Central memory CD4-positive, alpha-beta T cell (primary cell): ENCODE measurements at places on chromosomes 13 and 19.
A peak's percentile ranks its signal among the peaks of the same experiment; 100 is the strongest.

DNA sequence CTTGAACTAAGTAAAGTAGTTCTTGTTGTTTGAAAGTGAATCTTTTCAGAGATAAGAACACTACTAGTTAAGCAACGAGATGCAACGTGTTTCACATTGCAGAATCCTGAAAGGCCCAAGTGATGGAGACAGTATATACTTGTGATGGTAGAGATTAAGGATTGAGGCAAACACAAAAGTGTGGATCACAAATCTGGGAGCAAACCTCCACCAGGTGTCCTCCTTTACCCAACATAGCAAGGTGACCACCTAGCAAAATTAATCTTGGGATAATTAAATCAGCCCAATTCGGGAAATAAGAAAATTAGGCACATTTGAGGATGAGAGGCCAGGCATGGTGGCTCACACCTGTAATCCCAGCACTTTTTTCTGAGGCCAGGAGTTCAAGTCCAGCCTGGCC lies 563.9 kb downstream of the DACH1 start:
- DNase-seq: no peak

GRCh38 chr19:31515931-31516330 lies 166.7 kb upstream of the TSHZ3 start:
- no peak for DNase-seq

- peak; percentile 23 for DNase-seq
Measured at GRCh38 chr19:29263305-29264135, 50.6 kb upstream of the UQCRFS1 start.

DNA sequence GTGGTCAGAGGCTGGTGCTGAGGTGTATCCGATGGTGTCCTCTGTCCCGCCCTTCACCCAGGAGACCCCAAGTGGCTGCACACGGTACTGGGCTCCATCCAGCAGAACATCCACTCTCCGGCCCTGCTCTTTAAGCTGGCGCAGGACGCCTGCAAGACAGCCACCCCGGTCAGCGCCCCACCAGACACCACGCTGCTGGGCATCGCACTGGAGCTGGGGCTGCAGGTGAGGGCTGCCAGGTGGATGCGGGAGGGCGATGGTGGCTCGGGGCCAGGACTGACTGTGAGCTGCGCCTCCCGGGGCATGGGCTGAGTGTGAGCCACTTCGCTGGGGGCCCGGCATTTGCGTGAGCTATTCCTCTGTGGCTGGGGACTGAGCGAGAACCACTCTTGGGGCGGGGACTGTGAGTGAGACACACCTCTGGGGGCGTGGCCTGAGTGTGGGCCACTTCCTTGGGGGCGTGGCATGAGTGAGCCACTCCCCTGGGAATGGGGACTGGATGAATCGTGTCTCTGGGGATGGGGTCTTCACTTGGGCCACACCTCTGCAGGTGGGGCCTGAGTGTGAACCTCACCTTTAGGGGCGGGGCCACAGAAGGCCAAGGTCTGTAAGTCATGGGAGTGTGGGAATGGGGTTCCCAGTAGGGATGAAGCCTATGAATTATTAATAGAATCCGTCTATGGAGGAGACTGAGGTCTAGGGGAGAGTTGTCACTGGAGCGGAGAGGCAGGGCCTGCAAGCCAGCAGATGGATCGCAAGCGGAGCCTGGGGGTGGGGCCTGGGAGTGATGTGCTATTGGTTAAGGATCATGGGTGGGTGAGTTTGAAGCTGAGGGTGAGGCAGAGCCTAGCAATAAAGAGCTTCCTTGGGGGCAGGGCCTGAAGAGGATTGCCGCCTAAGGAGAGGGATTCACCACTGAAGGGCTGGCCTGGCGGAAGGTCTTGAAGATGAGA lies 30.5 kb downstream of the ZSWIM4 start:
- no peak for DNase-seq

DNA sequence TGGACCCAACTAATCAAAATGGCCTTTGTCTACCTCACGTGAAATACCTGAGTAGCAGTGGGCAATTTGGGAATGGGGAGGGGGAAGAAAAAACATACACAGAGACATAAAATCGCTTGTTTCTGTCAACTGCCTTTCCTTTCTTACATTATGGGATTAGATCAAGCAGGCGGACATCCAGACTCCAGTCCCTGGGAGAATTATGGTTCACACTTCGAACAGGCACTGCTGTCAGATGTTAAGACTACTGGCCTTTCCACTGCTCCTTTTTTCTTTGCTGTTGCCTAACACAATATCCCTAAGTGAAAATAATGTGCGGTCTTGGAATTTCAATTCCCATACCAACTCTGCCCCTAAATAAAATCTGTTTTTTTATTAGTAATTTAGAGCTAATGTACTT lies 1719.7 kb upstream of the SLC10A2 start:
- no peak for DNase-seq

GRCh38 chr13:108313382-108313781 lies 43.9 kb downstream of the TNFSF13B start:
- DNase-seq: no peak

DNA sequence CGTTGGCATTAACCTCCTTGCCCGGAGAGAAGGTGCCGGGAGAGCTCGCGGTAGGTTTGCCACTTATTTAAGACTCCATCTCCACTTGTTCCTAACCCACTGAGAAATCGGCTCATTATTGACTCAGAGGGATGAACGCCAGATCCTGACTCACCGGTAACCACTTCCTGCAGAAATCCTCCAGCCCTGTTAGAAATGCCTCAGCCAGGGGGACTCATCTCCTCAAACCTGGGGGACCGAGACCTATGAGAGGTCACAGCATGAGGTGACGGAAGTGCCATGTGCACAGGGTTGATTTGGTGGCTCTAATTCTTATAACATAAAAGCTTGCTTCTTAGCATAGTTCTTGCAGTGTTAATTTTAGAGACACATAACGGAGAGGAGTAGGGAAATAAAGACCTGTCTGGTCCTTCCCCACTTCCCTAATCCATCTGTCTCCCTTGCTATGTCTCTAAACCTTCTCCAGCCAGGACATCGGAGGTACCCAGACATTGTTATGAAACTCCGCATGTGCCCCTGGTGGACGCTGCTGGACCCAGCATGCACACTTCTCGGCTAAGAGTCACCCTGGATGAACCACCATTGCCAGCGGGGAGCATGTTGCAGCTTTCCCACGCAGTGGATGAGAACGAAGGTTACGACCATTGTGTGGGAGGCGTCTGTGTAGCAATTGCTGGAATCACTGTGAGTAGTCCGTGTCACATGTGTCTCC lies 158.9 kb downstream of the EFNB2 start:
- no peak for DNase-seq

- no peak for DNase-seq
Measured at GRCh38 chr13:42821437-42821836, 40.1 kb downstream of the FAM216B start.

DNA sequence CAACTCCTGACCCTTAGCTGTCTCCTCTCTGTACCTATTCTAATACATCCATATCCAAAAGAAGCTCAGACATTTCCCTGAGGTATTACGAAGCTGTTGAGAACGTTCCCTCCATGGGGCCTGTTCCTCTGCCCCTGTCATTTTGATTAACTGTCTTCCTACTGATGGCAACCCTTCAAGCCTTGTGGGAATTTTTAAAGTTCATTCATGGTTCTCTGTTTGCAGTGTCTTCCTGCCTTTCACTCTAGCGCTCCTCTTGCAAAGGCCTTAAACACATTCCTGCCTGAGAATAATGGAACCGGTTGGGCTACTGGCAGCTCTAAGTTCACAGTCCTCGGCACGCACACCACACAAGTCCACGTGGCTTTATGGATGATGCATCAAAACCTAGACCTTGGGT lies 66.1 kb downstream of the LHFPL6 start:
- no peak for DNase-seq

DNA sequence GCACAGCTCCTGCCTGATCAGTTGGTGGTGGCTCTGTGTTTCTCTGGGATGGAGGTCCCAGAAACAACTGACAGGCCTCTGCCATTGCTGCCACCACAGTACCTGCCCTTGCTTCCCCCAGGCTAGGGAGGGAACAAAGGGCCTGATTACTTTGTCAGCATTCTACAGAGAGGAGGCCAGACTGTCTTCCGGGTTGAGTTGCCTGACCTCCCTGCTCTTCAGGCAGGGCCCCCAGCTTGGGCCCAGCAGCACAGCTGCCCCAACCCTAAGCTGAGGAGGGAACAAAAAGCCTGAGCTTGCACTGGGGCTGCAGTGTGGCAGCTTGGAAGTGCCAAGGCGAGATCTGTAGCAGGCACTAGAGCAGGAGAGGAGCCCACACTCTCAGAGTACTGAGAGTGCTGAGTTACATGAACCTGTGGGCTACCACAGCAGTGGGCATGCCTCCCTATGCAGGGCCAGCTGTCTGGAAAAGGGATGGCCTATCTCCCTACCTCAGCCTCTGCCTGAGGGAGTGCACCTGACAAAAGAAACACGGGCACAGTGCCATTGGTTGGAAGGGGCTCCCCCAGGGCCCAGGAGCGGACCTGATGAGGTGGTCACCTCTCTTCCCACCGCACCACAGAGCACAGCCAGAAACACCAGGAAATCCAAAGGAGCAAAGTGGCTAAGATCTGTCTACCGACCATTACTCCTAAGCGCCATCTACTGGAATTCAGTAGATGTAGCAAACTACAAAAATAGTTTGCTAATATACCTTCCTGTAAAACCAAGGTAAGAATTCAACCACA lies 24.4 kb downstream of the SLC25A15 start:
- DNase-seq: peak; percentile 15

DNA sequence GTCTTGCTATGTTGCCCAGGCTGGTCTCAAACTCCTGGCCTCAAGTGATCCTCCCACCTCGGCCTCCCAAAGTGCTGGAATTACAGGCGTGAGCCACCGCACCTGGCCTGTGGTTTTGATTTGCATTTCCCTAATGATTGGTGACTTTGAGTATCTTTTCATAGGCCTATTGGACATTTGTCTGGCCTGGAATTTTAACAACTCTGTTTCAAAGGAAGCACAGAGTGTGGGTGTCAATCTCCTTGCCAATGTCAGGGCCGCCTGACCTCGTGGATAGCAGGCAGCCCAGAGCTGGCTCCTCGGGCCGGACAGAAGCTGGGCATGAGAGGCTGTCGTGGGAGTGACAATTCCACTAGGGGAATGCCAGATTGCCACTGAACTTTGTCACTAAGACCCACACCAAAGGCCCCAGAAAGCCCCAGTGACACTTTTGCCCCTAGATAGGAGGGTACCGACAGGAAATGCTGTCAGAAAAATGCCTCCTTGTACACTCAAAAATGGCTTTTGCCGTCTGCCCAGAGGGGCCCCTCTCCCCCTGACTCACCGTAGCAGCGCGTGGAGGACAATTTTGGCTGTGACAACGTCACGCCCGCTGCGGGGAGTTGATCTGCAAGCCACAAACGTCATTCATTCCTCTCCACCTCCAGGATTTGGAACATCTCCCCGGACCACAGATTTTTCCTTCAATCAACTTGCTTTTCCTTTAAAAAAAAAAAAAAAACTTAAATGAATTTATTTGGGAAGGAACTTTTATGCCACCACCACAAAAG lies 11.7 kb upstream of the ADGRE5 start:
- DNase-seq: peak; percentile 90

- no peak for DNase-seq
Measured at GRCh38 chr13:51861723-51862300, at the start of gene CCDC70. Gene CCDC70, plus strand, starts transcription at chr13:51861969. Its CDS starts 3,443 bp downstream, at chr13:51865412.

- no peak for DNase-seq
Measured at GRCh38 chr13:47628666-47629065, 372.4 kb downstream of the SUCLA2 start.

DNA sequence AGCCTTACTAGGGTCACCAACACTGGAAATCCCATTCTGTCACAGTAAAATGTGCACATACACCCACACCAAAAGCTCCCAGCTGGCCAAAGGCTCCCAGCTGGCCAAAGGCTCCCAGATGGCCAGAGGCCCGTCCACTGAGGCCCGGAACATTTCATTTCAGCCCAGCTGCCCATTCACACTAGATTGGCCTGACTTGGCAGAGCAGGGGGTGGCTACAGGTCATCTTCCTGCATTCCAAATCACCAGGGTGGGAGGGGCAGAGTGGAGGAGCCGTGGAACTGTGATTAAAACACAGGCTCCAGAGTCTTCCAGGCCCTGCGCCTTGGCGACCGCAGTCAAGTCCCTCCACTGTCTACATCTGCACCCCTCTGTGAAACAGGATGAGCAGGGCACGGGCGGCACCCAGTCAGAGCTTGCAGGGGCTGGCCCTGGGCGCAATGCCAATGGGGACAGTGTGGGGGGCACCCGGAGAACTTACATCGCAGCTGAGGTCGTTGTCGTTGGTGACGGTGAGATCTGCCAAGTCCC lies 10.1 kb upstream of the PRKD2 start:
- DNase-seq: no peak

DNA sequence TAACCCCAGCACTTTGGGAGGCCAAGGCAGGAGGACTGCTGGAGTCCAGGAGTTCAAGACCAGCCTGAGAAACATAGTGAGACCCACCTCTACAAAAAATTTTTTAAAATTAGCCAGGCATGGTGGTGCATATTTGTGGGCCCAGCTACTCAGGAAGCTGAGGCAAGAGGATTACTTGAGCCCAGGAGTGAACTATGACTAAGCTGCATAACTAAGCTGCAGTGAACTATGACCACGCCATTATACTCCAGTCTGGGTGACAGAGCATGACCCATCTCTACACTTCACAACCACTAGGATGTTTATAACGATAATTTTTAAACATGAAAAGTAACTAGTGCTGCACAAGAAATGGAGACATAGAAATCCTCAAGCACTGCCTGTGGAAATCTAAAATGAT lies 352.7 kb upstream of the SGCG start:
- DNase-seq: no peak

DNA sequence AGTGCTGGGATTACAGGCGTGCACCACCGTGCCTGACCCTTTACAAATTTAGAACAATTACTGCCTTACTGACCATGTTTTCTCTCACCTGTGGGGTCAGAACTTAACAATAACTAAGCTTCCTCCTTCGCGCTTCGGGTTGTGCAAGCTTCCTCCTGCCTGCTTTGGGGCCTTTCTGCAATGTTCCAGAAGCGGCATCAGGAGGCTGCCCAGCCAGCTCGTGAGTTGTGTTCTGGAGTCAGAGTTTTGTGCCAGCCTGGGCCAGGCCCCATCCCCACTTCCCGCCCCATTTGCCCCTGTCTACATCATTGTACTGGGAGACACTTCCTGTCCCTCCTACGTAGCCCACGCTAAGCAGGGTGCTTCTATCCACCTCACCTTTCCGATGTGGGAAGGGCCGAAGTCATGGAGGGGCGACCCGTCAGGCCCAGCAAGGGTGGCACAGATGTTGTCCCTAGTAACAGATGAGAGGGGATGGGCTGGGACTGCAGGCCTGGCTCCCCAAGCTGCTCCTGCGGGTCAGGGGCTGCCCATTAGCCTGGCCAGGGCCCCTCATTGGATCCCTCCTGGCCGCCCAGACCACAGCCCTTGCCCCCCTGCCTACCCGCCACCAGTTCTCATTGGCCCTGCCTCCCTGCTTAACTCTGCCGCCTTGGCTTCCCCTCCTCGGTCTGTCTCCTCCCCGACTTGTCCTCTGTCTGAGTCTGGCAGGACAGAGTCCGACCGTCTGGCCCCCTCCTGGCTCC lies 13.4 kb downstream of the UHRF1 start:
- no peak for DNase-seq

DNA sequence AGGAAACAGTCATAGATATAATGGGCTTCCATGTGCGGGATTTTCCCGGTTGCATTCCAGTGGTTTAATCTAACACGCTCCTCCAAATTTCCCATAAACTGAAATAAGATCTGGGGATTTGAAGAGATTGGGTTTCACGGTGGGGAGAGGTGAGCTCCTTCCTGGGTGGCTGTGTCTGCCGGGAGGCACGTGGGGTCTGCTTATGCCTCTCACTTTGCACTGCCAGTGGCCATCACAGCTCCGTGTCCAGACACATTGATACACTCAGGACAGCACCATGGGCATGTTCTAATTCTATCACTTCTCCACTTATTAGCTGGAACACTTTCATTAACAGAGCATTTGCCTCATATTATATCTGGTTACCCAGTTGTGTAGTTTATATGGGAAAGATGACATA lies 73.4 kb downstream of the SOX1 start:
- no peak for DNase-seq
